Fibroblast of villous mesenchyme (primary cell): ENCODE measurements at places on chromosomes 4 and X. TPM values are rescaled to one million over a fixed set of nuclear protein-coding genes. Genes with fewer than 3 reads are reported as not detected.

- DNase-seq, result no peak
Observed at GRCh38 chr4:159268607-159269006, 165.7 kb downstream of the RAPGEF2 start.

DNA sequence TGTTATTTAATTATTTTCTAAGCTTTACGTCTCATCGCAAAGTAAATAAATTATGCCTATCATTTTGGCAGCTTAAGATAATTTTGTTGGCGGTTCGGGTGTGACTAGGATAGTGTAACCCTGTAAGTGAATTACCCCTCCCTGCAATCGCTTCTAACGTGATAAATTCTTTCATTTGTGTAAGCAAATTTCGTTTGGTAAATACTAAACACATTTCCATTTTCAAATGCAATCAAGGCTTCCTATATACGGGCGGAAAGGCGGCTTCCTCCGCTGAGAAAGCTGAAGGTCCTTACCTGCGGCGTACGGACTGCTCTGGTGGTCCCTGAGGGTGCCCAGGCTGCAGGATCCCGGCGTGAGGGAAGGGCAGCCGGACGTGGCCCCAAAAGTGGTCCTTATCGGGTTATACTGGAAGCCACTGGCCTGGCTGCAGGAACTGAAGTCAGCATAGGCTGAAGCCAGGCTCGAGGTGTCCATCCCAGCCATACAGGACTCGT, 403 bp downstream of the PHOX2B start:
- DNase-seq, result no peak

- DNase-seq, result no peak
Observed at GRCh38 chr4:47075262-47075661, 43.9 kb downstream of the GABRB1 start.

DNA sequence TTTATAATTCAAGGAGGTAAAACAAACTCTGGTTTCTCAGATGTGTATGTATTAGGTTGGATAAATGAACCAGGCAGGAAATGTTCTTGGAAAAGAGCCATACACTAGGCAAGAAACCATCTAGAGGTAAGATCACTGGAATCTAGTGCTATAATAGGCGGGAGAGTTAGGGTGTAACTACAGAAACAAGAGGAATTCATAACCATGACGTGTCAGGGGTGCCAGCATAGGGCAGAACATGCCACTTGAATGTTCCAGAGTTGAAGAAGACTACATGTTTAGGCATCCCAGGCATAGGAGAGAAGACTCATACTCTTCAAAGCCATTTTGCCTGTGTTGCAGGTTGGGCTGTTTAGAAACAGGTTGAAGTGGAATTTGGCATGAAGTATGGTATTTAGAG, 198.7 kb downstream of the CCNG2 start:
- no peak for DNase-seq

- peak; percentile 59 for DNase-seq
Observed at GRCh38 chr4:8435656-8436121, 4.8 kb downstream of the ACOX3 start.

- DNase-seq, result peak; percentile 27
Observed at GRCh38 chr4:85928775-85929591, 430.9 kb downstream of the MAPK10 start.

- no peak for DNase-seq
Observed at GRCh38 chr4:85573270-85573669, 98.3 kb downstream of the ARHGAP24 start.

DNA sequence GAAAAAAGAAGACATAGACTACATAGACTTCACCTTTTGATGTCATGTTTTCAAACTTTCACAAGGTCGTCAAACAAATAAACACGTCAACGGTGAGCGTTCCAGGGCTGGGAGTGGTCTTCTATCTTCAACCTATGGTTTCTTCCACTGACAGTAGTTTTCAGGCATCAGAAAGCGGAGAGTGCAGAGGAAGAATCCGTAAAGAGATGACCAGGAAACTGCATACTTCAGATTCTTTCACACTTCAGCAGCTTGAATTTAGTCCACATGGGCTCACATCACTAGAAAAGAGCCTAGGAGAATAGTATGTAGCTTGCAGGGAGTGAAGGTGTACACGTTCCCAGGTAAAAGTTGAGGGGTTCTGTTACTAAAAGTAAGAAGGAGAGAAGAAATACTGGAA, 58.5 kb downstream of the NPY1R start:
- DNase-seq, result no peak

- DNase-seq, result no peak
Observed at GRCh38 chrX:70508296-70508911, 63.8 kb downstream of the DLG3 start.

GRCh38 chrX:40090961-40091360, 6.8 kb downstream of the BCOR start:
- DNase-seq, result no peak

DNA sequence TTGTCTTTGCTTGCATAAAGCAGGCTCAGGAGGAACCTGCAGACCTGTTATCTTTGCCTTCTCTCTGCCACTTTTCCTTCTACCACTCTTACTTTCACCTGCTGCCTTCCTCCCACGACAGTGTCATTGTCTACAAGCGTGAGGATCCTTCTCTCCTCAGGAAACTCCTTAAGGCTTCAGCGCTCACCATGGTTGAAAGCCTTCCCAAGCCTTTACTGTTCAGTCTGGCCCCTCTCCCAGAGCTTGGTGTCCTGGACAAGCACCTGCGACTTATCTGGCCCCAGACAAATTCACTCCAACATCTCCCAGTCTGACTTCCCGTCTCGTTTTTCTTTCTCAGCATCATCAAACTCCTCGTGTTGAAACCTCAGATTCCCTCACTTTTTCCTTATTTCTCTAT, 31.0 kb downstream of the CC2D2A start:
- no peak for DNase-seq

- DNase-seq, result no peak
Observed at GRCh38 chrX:106038625-106039024, at the start of gene SERPINA7. Gene SERPINA7, minus strand, starts transcription at chrX:106038727. Its CDS starts 1,669 bp downstream, at chrX:106037058.

GRCh38 chrX:109624641-109625616, at the start of gene KCNE5:
Gene KCNE5, minus strand, starts transcription at chrX:109625172. Its CDS starts 152 bp downstream, at chrX:109625020.
- no peak for DNase-seq

DNA sequence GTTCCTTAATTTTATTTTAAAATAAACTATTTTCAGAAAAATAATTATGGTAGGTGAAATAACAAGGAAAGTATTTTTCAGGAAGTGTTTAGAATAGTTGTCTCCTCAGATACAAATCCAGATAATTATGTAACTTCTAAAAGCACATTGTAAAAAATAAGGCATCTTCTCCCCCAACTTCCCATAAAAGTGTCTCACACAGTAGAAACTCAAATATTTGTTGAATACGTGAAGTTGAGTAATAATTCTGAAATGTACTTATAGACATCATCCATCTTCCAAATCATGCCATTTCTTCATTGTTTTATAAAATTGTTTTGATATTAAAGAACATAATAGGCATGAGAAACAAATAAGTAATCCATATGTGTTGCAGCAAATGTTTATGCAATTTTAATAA, 18.0 kb downstream of the SHISA3 start:
- peak; percentile 7 for DNase-seq

GRCh38 chrX:47607091-47607490, 12.6 kb downstream of the SYN1 start:
- DNase-seq, result peak; percentile 77

DNA sequence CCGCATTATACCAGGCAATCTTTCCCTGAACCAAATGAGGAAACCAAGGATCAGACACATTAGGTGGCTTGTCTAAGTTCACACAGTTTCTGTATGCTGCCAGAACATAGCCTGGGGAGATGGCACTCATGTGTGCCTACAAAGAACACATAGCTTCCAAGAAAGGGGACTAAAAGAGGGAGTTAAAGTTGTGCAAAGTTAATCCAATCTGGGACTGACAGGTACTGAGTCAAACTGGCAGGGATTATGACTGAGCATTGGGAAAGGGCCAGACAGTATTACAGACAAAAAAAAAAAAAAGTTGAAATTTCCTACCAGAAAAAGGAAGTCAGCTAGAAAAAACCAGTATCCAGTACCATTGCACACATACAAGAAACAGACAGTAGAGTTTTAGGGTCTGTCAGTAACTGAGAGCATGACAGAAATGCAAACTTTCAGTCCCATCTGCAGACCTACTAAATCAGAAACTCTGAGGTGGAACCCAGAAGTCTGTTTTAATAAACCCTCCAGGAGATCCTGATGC, 37.2 kb downstream of the ADAMTS3 start:
- DNase-seq, result no peak

- peak; percentile 22 for DNase-seq
Observed at GRCh38 chr4:84529169-84529751, 30.2 kb upstream of the NKX6-1 start.

DNA sequence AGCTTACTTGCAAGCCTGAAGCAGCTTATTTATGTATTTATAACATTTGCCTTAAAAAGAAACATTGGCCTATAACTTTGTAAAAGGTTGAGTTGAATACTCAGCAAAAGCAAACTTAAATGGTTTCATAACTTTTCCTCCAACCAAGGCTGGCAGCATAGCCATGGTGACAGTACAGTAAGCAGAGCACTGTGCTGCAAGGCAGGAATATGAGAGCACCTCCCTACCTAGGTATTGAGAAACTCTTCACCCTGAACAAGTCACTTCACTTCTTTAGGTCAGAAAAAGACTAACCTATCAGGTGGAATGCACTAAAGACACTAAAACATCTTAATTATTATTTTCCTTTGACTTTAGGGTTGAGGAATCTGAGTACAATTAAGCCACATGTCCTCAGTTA, 63.9 kb upstream of the GYPA start:
- no peak for DNase-seq

DNA sequence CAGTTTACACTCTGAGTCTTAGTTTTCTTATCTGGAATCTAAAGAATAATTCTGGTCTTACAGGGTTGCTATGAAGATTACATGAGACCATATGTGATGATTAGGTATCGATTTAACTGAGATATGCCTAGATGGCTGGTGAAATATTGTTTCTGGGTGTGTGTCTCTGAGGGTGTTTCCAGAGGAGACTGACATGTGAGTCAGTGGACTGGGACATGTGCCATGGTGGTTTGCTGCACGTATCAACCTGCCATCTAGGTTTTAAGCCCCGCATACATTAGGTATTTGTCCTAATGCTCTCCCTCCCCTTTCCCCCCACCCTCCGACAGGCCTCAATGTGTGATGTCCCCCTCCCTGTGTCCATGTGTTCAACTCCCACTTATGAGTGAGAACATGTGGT, 186.0 kb upstream of the CXorf66 start:
- DNase-seq, result no peak

GRCh38 chr4:181524499-181524898, 718.7 kb upstream of the TENM3 start:
- no peak for DNase-seq

- peak; percentile 82 for DNase-seq
Observed at GRCh38 chrX:111519215-111519614, 7.8 kb downstream of the SERTM2 start.

GRCh38 chrX:114717921-114718320, 134.0 kb downstream of the HTR2C start:
- no peak for DNase-seq

DNA sequence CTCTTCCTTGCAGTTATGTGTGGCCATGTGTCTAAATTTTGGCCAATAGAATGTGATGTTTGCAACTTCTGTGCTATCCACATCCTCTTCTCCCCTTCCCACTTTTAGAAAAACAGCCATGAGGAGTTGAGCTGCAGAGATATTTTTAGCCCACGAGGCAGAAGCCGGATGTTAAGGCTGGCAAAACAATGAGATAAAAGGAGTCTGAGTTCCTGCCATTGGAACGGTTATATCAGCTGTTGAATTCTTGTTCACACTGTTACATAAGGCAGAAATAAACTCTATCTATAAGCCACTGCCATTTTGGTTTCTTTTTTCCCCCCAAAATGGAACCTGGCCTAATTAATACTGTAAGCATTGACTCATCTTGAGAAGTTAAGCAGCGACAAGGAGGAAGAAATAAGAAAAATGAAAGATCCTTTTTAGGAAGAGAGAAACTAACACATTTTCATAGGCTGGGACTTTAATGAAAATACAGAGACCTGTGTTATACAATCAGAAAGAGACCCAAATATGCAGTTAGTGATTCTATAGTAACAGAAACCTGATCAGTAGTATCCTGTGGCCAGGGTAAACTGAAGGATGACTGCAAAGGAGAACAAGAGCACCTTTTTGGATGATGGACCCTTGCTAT, 200.5 kb downstream of the INPP4B start:
- DNase-seq, result no peak

GRCh38 chrX:149799095-149799714, 17.5 kb downstream of the MAGEA9 start:
- no peak for DNase-seq

GRCh38 chr4:24793219-24794005, 2.0 kb upstream of the SOD3 start:
- DNase-seq, result no peak

GRCh38 chr4:101156619-101157310, 190.6 kb downstream of the PPP3CA start:
- DNase-seq, result no peak

The CENPVL1 gene
- not detected in 2 replicates for total RNA-seq

The AKAP14 gene
- total RNA-seq, result not detected in 2 replicates

The RHOH gene
- under 0.01 TPM in 1 of 2 replicates, not detected in the other for total RNA-seq

The TMEM150C gene
- under 0.01 and 0.43 TPM in 2 replicates for total RNA-seq

The TENT5D gene
- not detected in 2 replicates for total RNA-seq

The DNAAF6 gene
- total RNA-seq, result not detected in 2 replicates

The AWAT2 gene
- total RNA-seq, result not detected in 2 replicates

The ENPP6 gene
- total RNA-seq, result not detected in 2 replicates

The GPR78 gene
- 0.97 and 2.2 TPM in 2 replicates for total RNA-seq

The RTL9 gene
- under 0.01 TPM in 2 replicates for total RNA-seq

The RHOXF1 gene
- not detected in 2 replicates for total RNA-seq

The ETDB gene
- not detected in 2 replicates for total RNA-seq

The CXXC4 gene
- total RNA-seq, result 0.32 and 0.43 TPM in 2 replicates

The LRIT3 gene
- under 0.01 TPM in 1 of 2 replicates, not detected in the other for total RNA-seq

The TMEM47 gene
- 32.2 and 62.6 TPM in 2 replicates for total RNA-seq

The FAM133A gene
- total RNA-seq, result under 0.01 TPM in 1 of 2 replicates, not detected in the other

The DGKK gene
- not detected in 2 replicates for total RNA-seq
